ENCODE measurements at places on chromosomes 2 and 18. TPM values are rescaled to one million over a fixed set of nuclear protein-coding genes. Genes with fewer than 3 reads are reported as not detected.

SPOPL gene
- 14.4 TPM for total RNA-seq

- no peaks in the 10 kb centered on the region for H3K27me3 ChIP-seq
- no peak overlapping the region for H3K4me3 ChIP-seq
- H3K27ac ChIP-seq = no peak overlapping the region
Measured at GRCh38 chr2:46438794-46439193, 40.6 kb upstream of the TMEM247 start.

DNA sequence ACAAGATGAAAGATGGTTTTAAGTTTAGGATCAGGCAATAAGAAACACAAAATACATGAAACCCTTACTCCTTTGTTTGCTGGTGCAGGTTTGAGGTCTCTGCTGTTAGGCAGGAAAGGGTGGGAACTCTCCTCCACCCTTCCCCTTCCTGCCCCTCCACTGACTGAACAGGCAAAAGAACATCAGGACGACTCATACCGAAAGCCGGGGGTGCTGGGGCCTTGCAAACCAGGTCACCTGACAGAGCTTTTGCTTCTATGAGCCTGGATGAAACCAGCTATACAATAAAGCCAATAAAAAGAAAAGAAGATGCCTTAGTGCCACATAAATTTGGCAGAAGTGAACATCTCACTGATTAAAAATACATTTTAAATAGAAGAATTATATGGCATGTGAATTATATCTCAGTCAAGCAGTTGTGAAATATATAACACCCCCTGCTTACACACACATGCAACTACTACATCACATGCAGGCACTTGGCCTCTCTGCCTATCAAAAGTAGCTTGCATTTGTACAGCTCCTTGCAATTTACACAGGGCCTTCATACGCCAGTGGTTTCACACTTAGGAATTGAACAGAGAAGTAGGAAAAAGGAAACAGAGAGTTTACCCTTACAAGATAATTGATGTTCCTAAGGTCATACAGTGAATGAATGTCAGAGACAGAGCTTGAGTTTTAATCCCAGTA, 215.1 kb upstream of the TRIB2 start:
- H3K4me3 ChIP-seq = no peak overlapping the region
- no peak overlapping the region for H3K27ac ChIP-seq
- peak; percentile 72 for DNase-seq
- no peaks in the 10 kb centered on the region for H3K4me1 ChIP-seq

UGT1A1 gene
- not detected for total RNA-seq

TUBA3D gene
- total RNA-seq = 13.0 TPM

GRCh38 chr2:147521936-147522335, 322.9 kb upstream of the ACVR2A start:
- no peak for DNase-seq
- H3K4me3 ChIP-seq = no peak overlapping the region
- no peak overlapping the region for H3K27ac ChIP-seq
- H3K36me3 ChIP-seq = no peaks in the 10 kb centered on the region
- no peaks in the 10 kb centered on the region for H3K27me3 ChIP-seq

DNA sequence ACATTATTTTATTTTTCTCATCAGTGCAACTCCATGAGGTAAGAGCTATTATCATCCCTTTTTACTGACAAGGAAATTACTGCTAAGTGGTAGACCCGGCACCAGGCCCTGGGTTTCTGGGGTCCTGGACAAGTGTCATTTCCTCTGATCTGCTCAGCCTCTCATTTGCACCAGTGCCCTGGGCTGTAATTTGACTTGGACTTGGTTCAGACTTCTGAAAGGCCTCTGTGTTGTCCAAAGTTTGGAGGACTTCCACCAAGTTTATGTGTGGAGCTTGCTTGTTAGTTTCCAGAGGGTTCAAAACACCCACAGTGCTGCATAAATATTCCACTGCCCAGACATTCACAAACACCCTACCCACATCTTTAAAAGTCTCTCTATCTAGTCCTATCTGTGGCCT, 44.0 kb upstream of the PPP1CB start:
- no peak overlapping the region for H3K4me3 ChIP-seq
- peaks cover 2% of the 10 kb centered on the region for H3K4me1 ChIP-seq
- no peaks in the 10 kb centered on the region for H3K27me3 ChIP-seq
- H3K36me3 ChIP-seq = no peaks in the 10 kb centered on the region
- no peak for DNase-seq
- no peak overlapping the region for H3K27ac ChIP-seq

DNA sequence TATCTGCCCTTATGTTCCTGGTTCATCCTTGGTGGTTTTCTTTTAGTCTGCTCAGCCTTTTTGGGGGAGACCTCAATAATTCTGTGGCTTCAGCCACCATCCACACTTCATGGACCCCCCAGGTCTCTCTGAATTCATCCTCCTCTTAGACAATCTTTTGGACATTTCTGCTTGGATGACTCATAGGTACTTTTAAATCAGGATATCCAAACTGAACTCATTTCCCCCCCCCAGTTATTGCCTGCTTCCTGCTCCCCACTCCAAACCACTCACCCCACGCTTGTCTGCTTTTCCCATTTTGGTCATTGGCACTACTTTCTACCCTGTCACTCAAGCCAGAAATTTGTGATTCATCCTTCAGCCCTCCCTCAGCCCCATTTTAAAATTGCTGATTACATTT, 78.5 kb downstream of the TANC1 start:
- no peaks in the 10 kb centered on the region for H3K4me1 ChIP-seq
- no peak overlapping the region for H3K4me3 ChIP-seq
- DNase-seq = no peak
- H3K27ac ChIP-seq = peak overlapping the region; percentile 86
- H3K36me3 ChIP-seq = no peaks in the 10 kb centered on the region

DNA sequence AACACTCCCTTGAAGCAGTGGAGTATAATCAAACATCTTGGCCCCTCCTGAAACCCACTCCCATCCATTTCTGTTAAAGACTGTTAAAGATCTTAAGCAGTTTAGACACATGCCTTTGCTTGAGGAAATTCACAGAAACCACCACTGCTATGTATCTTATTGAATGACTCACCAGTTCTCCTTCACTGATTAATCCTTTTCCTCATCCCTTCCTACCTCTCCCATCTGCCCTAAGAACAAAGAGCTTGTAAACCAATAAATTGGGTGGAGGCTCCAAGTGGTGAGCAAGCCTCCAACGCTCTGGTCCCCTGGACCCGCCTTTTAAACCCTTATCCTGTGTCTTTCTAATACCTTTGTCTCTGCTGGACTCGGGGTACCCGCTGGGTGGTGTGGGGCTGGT, 746.1 kb downstream of the LRP1B start:
- H3K4me3 ChIP-seq = no peak overlapping the region
- no peak overlapping the region for H3K27ac ChIP-seq
- no peaks in the 10 kb centered on the region for H3K27me3 ChIP-seq
- no peaks in the 10 kb centered on the region for H3K36me3 ChIP-seq
- no peaks in the 10 kb centered on the region for H3K4me1 ChIP-seq

WDPCP gene
- 12.6 TPM for total RNA-seq

UGT1A4 gene
- total RNA-seq = not detected

GRCh38 chr2:99981840-99982239, 160.6 kb downstream of the AFF3 start:
- H3K27me3 ChIP-seq = no peaks in the 10 kb centered on the region
- H3K4me3 ChIP-seq = no peak overlapping the region
- H3K36me3 ChIP-seq = no peaks in the 10 kb centered on the region
- no peaks in the 10 kb centered on the region for H3K4me1 ChIP-seq
- DNase-seq = no peak
- no peak overlapping the region for H3K27ac ChIP-seq

DNA sequence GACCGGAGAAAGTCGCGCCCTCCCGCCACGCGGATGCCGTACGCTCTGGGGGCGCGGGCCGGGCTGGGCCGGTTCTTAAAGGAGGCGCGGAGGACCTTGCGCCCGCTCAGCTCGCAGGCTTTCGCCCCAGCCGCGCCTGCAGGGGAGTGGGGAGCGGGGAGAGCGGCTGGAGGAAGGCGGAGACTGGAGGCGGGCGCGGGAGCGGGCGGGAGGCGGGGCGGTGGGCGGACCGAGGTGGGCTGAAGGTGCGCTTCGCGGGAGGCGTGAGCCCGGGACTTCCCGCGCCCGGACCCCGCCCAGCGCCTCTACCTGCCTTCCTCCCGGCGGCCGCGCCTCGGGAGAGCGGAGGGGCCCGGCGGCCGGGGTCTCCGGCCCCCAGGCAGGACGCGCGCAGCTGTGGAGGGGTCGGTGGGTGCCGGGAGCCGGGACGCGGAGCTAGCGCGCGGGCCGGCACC, at the start of gene ADRA2B:
ADRA2B (minus strand) TSS at position 148 of the 455 bp plus-strand sequence. CDS start 422 bp downstream, outside the sequence.
- peak within 1 kb of the TSS; percentile 70 for H3K27ac ChIP-seq
- peaks cover 20% of the 10 kb centered on the region for H3K4me1 ChIP-seq
- H3K4me3 ChIP-seq = peak within 1 kb of the TSS; percentile 45
- no peak for DNase-seq
- H3K36me3 ChIP-seq = no peaks in the 10 kb centered on the region

- H3K4me1 ChIP-seq = no peaks in the 10 kb centered on the region
- no peak overlapping the region for H3K4me3 ChIP-seq
- H3K27me3 ChIP-seq = no peaks in the 10 kb centered on the region
- H3K36me3 ChIP-seq = no peaks in the 10 kb centered on the region
Measured at GRCh38 chr2:173373290-173373689, 18.6 kb downstream of the CDCA7 start.

- H3K27me3 ChIP-seq = no peaks in the 10 kb centered on the region
- no peak overlapping the region for H3K4me3 ChIP-seq
- H3K4me1 ChIP-seq = no peaks in the 10 kb centered on the region
- peak overlapping the region; percentile 37 for H3K27ac ChIP-seq
Measured at GRCh38 chr2:134273256-134273983, 19.5 kb downstream of the MGAT5 start.
